Heart left ventricle (tissue), 16 donors: ENCODE measurements at places on chromosomes 1 and 21. TPM values are rescaled to one million over a fixed set of nuclear protein-coding genes. Genes with fewer than 3 reads are reported as not detected.

C1orf159 gene
- 4.4 TPM for total RNA-seq

DNA sequence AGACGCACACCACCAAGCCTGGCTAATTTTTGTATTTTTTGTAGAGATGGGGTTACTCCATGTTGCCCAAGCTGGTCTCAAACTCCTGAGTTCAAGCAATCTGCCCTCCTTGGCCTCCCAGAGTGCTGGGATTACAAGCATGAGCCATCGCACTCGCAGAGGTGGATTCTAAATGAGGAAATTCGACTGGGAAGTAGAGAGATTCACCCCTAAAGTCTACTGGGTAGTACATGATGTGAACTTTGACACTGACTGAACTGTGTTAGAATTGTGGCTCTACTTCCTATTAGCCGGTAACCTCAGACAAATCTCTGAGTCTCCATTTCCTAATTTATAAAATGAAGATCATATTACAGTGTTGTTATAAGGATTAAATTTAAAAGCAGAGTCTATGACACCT lies 276.0 kb upstream of the NR5A2 start:
- DNase-seq: no peak

DNA sequence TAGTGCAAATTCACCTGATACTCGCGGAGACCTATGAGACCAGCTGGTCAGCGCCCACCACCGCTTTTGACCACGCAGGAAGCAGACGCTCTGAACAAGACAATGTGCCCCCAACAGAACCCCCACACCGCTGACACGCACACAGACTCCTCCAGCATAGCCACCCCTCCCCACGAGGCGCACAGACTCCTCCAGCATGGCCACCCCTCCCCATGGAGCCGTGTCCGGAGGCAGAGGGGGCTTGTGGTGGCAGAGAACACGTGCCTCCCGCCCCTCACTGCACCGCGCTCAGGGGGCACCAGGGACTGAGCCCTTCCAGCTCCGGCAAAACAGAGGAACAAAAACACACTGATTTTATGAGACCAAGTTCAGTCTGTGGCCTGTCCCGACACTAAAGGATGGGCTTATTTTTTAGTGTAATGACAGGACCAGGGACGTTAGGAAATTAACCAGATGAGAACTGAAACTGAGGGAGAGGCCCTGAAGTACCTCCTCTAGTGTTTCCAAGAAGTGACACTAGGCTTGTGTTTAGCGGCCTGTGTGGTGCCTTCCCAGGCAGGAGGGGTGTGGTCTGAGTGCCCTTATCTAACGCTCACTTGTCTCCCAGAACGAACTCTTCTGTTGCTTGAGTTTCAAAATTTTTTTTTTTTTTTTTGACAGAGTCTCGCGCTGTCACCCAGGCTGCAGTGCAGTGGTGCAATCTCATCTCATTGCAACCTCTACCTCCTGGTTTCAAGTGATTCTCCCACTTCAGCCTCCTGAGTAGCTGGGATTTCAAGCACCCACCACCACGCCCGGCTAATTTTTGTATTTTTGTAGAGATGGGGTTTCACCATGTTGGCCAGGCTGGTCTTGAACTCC lies 10.0 kb upstream of the AGPAT3 start:
- DNase-seq: no peak

INAVA gene
- not detected for total RNA-seq

DNA sequence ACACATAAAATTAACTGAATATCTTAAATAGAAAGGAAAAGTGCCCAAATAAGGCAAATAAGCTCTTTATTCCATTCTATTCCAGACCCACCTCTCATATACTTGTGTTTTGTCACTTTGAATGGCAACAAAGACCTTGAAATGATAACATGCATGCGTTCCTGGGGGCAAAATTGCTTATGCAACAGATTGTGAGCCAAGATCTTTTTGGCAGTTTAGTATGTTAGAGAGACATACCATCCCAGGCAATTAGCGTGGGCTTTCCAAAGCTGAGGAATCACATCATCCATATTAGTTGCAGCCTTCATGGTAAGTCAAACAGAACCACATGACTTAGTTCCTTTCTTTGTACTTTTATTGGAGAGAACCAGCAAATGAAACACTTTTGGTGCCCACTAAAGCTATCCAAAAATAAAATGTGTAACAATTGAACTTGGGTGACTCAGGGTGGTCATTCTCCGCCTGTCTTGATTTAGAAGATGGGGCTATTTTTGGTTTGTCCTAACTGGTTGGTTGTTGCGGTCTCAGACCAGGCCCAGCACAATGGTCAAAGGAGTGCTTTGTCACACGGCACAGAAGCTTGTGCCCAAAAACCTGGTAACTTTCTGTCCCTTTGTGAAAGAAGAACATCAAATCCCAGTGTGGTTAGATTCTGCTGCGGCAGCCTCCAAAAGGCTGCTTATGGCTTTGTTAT lies 68.7 kb upstream of the ATF3 start:
- no peak for DNase-seq

A3GALT2 gene
- total RNA-seq: not detected
